ENCODE measurements at places on chromosomes 6 and 20. TPM values are rescaled to one million over a fixed set of nuclear protein-coding genes. Genes with fewer than 3 reads are reported as not detected.

Gene LHFPL5
- not detected for polyA plus RNA-seq

- no peak for DNase-seq
These were observed 168.1 kb downstream of the GRM4 start for GRCh38 chr6:33977606-33978411.

Gene POU5F1
- polyA plus RNA-seq: not detected

- peak; percentile 78 for DNase-seq
These were observed 12.1 kb upstream of the NFATC2 start for GRCh38 chr20:51554538-51555165.

DNA sequence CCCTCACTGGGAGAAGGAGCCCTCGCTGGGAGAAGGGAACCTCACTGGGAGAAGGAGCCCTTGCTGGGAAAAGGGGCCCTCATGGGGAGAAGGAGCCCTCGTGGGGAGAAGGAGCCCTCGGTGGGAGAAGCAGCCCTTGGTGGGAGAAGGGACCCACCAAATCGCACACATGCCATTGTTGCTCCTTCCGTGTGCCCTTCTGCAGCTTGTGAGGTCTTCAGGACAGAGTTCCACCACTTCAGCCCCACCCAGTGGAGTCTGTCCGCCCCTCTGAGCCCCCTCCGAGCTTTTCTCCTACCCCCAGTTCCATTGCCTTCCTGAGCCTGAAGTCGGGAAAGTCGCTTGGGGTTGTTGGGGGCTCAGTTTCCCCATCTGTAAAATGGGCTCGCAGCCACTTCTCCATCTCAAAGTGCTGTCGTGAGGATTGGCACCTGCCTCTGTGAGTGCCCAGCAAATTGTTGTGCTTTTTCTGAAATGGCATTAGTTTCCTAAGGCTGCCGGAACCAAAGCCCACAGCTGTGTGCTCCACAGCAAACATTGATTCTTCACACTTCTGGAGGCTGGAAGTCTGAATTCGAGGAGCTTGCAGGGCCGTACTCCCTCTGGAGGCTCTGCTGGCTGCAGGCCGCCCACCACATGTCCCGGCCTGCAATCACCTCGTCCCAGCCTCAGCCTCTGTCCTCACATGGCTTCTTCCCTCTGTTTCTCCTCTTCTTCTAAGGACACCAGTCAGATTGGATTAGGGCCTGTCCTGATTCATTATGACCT, 124.7 kb upstream of the PMEPA1 start:
- DNase-seq: no peak

Gene MYLK4
- 0.07 TPM for polyA plus RNA-seq

Gene RXRB
- 53.7 TPM for polyA plus RNA-seq

Gene PPARD
- 78.3 TPM for polyA plus RNA-seq

DNA sequence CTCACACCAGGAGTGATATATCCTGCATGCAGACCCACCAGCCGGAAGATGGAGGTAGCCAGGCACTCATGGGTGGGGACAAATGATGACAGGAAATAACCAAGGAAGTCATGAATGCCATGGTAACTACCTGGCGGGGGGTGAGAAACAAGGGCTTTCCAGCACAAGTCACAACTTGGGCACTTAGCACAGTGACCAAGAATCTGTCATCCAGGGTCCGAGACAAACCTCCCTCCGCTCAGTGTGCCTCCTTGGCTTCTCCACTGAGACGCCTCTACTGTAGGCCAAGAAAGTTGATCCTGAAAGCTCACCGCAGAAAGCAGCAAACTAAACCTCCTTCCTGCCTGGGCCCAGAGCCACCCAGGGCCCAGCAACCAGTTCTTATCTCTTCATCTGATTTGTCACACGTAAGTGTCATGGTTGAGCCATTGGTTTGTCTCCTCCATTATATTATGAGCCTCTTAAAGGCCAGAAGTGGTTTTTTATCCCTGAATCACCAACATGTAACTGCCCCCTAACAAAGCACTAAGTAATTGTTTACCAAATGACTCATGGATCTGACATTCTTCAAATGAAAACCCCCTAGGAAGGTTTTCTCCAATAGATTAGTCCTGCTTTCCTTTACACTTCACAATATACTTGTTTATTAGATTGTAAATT, 84.3 kb upstream of the TAB2 start:
- DNase-seq: peak; percentile 93

Gene COQ3
- 7.1 TPM for polyA plus RNA-seq

Gene APCDD1L
- polyA plus RNA-seq: 18.3 TPM

DNA sequence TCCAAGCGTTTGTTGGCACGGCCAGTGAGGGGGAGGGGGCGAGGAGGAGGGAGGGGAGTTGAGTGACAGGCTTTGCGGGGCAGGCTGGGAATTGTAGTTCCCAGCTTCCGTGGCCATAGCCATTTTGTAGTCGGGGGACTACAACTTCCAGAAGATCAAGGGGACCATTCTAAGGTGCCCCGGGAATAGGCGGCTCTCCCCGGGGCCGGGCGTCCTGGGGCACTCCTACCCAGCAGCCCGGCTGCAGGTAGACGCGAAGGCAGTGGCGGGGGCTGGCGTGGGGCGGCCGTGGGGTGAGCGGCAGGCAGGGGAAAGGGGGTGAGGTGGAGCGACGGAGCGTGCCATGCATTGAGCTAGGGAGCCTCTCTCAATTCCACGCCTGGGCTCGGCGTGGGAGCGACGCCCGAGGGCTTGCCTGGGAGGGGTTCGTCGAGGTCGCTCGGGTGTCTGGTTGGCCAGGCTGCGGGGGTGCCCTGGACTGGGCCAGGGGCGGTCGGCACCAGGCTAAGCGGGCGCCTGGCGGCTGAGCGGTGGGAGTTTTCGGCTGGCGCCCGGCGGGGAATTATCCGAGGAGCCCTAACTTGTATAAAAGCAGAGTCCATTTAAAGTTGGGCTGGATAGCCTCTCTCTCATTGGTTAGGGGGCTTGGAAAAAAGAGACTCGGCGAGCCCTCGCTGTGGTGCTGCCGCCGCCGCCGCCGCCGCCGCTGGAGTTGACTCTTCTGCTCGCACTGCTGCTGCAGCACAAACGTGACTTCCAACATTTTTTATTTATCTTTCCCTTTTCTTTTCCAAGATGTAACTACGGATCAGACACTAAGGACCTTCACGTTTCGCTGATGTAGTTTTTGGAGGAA, at the start of gene JARID2:
Gene JARID2 (plus strand): TSS at position 709 of the 856 bp plus-strand sequence. CDS start 471 bp downstream, outside the sequence.
- DNase-seq: peak; percentile 98

DNA sequence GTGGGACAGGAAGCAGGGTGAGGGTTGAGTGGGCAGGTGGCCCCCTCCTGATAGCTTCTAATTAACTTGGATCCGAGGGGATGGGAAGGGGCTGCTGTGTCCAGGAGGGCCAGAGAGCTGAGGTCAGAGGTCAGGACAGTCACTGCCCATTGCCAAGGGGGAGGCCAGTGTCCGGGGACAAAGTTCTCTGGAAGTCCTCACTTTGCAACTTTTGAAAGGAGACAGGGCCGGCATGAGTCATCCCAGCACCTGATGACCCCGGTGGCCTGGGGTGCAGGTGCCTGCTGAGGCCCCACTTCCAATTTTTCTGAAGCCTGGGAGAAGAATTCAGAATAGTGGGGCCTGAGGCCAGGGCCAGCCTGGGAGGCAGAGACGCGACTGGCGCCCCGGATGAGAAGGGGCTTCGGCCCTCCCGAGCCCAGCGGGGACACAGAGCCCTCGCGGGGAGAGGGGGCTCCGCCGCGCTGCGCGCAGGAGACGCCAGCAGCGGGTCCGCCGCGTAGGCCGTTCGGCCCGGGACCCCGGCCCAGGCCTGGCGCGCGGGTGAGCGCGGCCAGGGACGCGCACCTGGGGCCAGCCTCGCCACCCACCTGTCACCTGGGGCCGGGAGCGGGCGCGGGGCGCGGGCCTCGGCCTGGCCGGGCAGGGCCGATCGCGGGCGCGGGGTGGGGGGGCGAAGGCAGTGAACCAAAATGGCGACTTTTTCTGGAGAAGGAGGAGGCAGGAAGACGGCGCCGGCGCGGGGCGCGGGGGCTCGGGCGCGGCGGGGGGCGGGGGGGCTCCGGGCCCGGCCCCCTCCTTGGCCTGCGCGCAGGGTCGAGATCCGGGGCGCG, 586 bp downstream of the ZNF512B start:
- DNase-seq: no peak

- DNase-seq: peak; percentile 72
These were observed 34.5 kb downstream of the HLA-A start for GRCh38 chr6:29976588-29977424.

DNA sequence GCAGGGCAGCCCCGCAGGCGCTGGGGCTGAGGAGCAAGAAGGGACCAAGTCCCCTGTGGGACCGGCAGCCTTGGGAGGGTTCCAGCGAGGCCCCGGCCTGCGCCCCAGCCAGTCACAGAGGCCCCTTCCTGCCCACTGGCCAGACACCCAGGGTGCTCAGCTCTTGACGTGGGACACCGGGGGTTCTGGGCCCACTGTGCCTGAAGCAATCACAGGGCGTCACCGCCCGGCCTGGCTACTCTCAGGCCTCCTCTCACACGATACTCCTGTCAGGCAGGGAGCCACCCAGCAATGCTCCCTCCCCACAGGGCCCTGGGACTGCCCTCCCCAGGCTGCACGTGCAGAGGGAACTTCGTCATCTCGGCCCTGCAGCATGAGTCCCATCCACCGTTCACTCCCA, 14.5 kb downstream of the TAF4 start:
- DNase-seq: no peak

Gene PSMB1
- polyA plus RNA-seq: 471 TPM

DNA sequence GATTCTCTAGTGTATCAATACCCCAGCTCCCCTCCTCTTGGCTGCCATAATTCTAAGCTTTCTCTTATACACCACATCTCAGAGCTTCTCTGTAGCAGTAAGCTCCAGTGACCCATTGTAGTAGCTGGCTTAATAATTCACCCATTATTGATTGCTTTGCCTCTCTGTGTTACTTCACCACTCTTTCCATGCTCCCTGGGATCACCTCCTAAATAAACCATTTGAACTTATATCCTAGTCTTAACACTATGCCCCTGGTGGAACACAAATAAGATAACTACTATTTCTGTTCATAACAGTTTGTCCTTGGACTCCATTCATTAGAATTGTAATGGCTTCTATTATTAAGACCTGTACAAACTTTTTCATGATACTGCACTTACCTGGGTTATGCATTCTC, 758.9 kb downstream of the KIF16B start:
- DNase-seq: no peak

DNA sequence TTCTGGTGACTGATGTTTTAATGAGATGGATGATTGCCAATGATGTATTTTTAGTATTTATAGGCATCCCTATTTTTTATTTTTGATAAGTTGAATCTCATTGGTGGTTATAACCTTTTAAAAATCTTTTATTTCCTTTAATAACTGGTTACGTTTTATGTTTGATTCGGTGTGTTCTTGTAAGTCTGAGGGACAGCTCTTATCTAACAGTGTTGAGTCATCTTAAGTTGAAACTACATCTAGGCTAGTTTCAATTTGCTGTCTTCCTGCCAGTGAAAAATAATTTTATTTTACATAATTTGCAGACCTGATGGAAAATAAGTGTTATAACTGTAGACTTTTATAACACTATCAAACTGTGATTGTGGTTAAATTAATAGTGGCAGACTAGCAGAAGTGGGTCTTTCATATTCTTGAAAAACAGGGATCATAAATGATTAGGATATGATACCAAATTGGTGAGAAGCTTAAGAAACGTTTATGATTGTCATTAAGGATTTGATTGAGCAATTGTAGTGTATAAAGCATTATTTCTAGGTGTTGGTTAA, 4.6 kb downstream of the AFDN start:
- DNase-seq: peak; percentile 25

Gene STMND1
- not detected for polyA plus RNA-seq

Gene BPI
- 0.05 TPM for polyA plus RNA-seq

Gene NRSN1
- polyA plus RNA-seq: not detected

DNA sequence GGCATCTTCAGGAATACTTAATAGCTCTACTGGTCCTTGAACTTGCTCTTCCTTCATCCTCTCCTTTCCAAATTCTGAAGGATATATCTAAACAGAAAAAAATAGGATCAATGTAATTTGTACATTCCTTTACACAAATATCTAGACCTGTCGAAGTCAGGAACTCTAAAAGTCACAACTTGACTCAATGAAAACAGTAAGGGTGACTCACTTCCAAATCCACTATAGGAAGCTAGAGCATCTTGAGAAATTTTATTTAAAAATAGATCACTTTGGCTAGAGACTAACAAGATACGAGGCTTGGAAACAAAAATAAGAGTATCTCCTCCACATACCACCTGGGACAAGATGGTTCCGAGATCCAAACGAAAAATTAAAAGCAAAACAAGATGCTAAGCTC, 12.2 kb downstream of the ESF1 start:
- peak; percentile 36 for DNase-seq
